ENCODE measurements at places on chromosomes 11 and 22.
A peak's percentile ranks its signal among the peaks of the same experiment; 100 is the strongest.

DNA sequence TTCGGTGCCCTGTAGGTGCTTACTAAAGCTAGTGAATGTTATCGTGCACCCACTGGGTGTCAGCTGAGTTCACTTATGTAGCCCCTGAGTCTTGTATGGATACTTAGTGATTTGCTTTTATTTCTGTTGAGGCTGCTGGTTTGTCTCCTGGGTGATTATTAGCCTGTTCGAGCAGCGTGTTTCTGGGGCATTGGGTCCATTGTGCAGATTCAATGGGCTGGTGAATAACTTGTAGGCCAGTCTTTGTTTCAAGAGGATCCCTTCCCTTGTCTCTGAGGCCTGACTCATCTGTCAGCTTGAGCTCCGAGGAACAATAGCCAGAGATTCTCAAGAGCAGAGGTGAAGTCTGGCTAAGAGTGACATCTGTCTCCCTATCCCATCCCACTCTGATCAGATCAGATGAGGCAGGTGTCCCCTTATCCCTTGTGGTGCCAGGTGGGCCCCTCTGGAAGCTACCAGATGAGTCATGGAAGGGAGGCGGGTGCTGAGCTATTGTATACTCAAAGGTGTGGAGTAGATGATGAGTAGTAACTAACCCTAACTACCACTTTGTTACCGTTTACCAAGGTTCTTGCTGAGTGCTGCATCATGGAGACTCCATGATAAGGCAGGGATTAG, 3.7 kb downstream of the MIAT start:
- no peak for DNase-seq

DNA sequence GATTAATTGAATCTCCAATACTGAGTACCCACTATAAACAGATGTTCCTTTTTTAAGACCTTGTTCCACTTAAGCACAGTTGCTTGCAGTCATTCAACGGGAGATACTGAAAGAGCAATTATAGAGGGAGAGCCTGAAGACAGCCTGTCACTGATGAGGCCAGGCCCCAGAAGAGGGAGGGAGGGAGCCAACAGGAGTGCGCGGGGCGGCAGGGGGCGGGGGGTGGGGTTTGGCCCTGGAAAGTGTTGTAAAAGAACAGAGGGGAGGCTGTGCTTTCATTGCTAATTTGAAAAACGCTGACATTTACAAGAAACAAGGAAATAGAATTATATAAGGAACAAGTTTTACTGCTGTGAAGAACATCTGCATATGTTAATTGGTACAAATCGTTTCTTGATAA, 53.1 kb downstream of the MAP6 start:
- DNase-seq = no peak

- no peak for DNase-seq
Measured at GRCh38 chr11:114049050-114049449, 10.5 kb upstream of the ZBTB16 start.

DNA sequence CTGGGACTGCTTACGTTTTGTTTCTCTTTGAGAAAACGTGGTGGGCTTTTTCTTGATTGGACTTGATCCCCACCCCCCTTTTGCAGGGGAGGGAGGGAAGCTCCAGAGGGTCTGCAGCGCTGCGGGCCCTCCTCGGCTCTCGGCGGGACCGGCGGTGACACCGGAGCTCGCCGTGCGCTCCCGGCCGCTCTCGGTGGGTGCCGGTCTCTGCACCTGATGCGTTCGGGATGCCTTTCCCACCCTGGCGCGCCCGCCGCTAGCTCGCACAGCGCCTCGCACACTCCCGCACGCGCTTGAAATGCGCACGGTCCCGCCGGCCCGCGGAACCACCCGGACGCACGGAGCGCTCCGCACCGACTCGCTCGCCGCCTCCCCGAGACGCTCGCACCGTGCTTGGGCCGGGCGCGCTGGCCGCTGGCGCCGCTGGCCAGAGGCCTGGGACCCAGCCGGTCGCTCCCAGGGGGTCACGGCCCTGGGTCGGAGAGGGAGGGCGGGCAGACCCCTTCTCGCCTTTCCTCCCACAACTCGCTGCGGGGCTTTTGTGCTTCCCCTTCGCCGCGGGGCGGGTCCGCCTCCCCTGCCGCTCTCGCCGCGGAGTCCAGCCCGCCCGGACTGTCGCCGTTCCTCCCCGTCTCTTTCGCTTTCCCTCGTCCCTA, 1.0 kb downstream of the ZBTB16 start:
- no peak for DNase-seq

- DNase-seq = no peak
Measured at GRCh38 chr11:130215531-130216220, 56.1 kb downstream of the ST14 start.

- DNase-seq = no peak
Measured at GRCh38 chr11:7787239-7787638, 9.5 kb downstream of the OR5P2 start.

DNA sequence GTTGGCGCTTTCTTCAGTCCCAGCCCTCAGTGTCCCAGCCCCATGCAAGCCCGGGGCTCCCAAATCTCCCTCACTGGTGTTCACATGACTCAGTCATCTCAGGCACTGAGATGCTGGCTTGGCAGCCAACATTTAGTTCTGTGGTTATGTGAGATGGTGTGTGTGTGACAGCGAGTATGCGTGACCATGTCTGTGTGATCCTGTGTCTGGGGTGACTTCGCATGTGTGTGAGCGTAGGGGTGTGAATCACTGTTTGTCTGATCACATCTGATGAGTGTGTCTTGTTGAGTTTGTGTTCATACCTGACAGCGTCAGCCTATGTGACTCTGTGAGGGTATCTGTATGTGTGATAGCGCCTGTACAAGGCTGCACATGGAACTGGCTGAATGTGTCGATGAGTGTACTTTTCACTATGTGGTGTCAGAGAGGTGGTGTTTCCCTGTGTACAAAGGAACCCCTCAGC, 16.2 kb downstream of the CREB3L1 start:
- DNase-seq = no peak

- no peak for DNase-seq
Measured at GRCh38 chr11:125925247-125925740, 20.6 kb upstream of the VSIG10L2 start.

DNA sequence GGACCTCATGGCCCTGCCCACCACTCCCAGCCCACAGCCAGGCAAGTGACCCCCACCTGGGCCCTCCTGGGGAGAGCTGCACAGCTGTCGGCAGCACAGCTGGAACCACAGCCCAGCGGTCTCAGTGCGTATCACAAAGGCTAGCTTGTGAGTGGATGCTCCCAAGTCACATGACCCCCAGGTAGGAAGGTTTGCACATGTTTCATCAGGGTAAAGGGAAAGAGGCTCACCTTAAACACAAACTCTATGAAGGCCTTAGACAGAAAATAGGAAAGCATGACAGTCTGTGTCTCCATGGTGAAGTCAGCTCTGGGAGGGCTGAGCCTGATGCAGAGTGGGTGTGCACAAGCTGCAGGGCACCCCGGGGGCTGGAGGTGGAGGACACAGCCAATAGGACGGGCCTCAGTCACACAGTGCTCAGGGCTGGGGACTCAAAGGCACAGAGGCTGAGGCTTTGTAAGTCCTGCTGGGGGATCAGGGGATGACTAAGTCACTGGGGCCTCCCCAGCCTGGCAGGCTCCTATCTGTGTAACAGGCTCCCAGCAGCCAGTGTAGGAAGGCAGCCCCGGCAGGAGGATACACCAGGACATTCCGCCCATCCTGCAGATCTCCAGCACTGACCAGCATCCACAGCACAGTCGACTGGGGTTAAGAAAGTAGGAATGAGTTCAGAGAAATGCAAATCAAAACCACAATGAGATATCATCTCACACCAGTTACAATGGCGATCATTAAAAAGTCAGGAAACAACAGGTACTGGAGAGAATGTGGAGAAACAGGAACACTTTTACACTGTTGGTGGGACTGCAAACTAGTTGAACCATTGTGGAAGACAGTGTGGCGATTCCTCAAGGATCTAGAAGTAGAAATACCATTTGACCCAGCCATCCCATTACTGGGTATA, 22.0 kb downstream of the CELSR1 start:
- no peak for DNase-seq

GRCh38 chr11:8355416-8355742, 91.7 kb upstream of the LMO1 start:
- no peak for DNase-seq

DNA sequence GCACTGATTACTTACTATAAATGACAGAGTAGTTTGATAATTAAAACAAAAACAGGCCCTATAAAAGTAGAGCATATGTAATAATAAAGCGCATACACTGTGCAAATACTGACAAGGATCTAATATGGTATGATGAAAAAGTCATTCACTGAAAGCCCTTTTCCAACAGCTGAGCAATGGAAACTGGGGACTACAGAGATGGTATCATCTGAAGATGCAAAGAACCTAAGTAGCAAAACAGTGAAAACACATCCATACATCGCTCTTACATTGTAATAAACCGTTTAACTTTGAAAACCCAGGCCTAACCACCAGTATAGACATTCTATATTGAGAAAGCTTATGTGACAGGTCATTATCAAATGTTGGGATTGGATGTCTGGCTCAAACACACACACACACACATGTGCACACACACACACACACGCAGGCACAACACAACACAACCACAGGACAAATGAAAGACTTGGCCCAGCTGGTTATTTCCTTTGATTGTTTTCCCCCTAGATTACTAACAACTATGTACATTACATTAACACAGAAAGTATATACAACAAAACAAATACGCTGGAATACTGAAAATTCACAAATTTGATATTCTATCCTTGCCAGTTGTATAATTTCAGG, 119.5 kb downstream of the APOL5 start:
- no peak for DNase-seq

DNA sequence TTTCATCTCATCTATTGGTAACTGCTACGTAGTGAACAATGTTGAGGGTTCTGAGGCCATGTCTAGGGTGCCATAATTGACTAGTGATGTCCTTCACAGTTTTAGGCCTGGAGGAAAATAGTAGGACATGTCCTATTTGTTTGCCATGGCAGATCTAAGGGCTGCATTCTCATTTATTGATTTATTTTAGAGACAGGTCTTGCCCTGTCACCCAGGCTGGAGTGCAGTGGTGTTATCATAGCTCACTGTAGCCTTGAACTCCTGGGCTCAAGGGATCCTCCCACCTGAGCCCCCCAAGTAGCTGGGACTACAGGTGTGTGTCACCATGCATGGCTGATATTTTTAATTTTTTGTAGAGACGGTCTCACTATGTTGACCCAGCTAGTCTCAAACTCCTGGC, 5.2 kb downstream of the CEP164 start:
- DNase-seq = no peak

GRCh38 chr11:130189492-130190210, 30.1 kb downstream of the ST14 start:
- no peak for DNase-seq

DNA sequence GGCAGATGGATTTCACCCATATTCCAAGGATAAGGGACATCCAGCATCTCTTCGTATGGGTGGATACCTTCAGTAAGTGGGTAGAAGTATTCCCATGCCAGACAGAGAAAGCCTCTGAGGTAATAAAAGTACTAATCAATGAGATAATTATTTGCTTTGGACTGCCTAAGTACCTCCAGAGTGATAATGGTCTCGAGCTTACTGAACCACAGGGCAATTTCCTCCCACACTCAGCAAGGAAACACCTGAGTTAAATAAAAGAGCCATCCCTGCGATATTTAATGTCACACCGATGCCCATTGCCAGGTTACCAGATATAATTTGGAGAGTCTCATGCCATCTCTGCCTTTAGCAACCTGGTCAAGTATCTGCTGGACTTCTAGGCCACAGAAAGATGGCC, 70.6 kb upstream of the MPEG1 start:
- DNase-seq = no peak

- DNase-seq = no peak
Measured at GRCh38 chr11:76124905-76125770, 81.2 kb downstream of the WNT11 start.

DNA sequence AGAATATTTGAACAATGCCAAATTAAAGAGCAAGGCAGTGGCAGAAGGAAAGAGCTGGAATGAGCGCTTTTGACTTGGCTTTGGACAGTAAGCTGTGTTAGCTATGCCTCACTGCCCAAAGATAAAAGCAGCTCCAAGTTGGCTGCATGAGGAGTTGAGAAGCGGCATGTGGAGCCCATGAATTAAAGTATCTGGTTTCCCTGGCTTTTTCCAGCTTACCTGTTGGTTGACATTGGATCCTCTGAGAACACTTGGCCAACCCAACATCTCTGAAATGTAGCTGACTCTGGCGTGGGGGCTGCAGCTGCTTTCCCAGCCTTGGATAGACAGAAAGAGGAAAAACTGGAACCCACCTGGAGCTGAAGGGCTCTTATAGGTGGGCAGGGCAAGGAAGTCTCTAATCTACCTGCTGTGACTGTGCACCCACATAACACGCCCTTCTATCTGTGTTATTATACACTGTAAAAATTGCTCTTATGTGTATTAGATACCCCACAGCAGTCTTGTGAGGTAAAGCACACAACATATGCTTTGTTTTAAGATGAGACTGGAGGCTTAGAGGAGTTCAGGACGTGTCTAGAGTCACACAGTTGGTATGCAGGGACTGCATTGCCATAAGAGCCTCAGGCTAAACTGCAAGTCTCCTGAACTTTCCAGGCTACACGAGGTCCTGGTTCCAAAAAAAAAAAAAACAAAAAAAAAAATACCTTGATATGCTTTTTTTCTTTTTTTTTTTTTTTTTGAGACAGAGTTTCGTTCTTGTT, 5.8 kb downstream of the UBASH3B start:
- no peak for DNase-seq

DNA sequence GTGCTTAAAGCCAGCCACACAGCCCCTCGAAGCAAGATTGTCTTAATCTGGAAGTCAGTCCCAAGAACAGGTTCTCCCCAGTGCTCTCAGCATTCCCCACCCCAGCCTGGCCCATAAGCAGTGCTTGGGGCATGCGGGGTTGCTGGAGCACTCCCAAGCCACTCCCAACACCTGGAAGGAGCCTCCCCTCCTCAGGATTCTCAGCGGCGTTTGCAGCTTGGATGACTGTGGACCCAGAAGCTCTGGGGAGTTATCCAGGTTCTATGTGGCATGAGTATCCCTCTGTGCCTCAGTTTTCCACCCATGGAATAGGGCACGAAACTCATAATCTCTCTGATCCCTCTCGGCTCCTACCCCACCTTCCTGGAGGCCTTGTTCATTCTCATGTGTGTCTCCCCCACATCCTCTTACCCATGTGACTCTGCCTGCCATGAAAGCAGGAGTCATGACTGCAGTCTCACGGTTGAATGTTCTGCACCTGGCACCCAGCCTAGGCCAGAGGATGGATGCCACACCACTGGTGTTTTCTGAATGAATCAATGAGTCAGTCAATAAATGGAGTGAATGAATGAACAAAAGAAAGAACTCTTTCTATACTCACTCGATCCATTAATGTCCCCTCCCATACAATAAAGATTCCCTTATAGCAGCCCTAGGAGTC, 33.4 kb upstream of the WNT7B start:
- no peak for DNase-seq

GRCh38 chr11:910589-911030, at the start of gene CHID1:
Gene CHID1 (minus strand): TSS chr11:910810. CDS start chr11:904816, 5,994 bp downstream.
- DNase-seq = peak; percentile 45

DNA sequence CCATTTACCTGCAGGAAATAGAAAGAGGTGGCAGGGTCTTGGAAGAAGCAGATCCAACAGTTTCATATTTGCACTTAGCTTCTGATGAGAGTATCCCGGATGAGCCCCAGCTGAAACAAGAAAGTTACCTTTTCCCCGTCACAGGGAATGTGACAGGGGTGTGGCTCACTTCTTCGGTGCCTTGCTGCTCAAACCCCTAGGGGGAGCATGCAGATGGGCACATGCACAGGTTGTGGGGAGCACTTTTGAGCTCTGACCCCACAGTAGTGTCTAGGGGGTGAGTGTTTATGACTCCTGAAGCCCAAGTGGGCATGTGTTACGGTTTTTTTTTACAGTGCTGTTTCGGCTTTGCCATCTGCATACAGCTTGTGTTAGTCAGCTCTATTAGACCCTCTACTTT, 1221.0 kb downstream of the JRKL start:
- DNase-seq = no peak

- no peak for DNase-seq
Measured at GRCh38 chr22:46122980-46123693, 27.2 kb upstream of the PPARA start.
